ENCODE measurements at places on chromosomes 13 and 19.

- DNase-seq = peak; percentile 63
These were observed 270.6 kb downstream of the SLITRK6 start for GRCh38 chr13:85528491-85529217.

GRCh38 chr13:98869408-98870090 lies 108.3 kb downstream of the DOCK9 start:
- no peak for DNase-seq

DNA sequence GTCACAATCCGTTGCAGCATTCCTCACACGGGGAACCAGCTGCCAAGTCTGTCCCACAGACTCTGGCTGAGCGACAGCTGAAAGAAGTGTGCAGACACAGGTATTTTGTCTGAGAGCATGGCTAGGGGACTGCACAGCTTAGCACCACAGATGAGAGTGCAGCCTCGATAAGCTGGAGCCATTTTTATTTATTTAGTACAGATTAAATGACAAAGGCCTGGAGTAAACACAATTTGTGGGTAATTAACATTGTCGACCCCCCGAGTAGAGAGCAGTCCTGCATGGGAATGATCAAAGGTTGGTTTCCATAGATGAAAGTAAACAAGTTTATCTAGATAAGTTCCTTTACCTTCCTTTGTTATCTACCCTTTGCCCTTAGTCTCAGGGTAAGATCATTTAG lies 836.2 kb downstream of the DACH1 start:
- DNase-seq = no peak

- DNase-seq = no peak
These were observed 37.3 kb upstream of the FNDC3A start for GRCh38 chr13:48938308-48938943.

DNA sequence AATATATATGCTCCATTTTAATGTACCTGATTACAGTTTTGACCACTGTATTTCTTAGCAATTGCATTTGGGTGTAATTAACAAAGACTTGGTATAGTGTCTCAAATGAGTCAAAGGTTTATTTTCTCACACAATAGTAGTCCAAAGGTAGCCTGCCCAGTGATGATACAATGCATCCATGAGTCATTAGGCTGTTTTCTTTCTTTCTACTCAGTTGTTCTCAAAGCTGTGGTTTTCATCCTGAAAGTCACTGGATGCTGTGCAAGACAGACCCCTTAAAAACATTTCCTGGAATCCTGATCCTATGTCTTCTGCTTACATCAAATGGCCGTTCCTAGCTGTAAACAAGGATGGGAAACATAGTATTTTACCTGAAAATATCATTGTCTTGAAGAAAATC lies 651.2 kb upstream of the MIR17HG start:
- no peak for DNase-seq

DNA sequence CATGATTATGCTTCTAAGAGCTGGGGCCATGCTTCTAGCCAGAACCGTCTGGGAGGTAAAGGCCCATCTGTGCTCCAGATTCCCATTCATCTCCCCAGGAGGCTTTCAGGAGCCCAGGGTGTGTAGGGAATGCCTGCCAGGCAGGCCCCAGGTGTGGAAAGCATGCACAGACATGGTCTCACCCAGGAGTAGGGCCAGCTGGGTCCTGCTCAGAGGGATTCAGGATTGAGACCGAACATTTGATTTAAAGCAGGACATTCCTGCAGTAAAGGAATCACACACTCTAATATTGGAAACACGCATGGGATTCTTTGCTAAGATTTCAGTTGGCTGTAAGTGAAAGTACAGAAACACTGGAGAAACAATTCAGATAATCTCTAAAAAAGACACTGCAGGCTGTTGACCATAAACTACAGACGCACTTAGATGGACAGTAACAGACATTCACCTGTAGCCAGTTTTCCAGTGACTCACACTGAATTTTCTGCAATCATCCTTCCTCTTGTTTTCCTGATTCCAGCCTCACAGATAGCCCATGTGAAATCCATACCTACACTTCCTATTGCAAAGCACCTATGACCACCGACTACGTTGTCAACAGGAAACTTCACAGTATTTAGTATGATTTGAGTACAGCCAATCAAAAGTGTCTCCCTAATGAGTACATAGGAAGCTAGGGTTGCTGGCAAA lies 257.8 kb downstream of the TBC1D4 start:
- peak; percentile 60 for DNase-seq

GRCh38 chr19:56145698-56146097 lies 4.6 kb downstream of the ZNF444 start:
- no peak for DNase-seq

DNA sequence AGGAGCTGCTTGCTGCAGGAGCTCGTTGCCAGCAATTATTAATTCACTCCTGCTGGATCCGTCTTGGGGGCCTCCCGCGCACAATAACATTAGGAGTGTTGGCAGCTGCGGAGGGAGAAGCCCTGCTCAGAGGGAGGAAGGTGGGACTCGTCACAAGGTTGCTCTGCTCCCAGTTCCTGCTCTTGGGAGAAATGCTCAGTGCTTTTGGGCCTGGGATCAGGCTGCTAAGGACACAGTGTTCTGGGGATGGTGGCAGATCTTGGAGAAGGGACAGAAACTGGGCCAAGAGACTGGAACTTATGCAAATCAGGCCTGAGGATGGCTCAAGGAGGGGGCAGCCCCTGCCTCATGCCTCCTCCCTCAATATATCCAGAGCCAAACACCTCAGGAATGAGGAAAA lies 78.9 kb upstream of the OLFM4 start:
- no peak for DNase-seq

DNA sequence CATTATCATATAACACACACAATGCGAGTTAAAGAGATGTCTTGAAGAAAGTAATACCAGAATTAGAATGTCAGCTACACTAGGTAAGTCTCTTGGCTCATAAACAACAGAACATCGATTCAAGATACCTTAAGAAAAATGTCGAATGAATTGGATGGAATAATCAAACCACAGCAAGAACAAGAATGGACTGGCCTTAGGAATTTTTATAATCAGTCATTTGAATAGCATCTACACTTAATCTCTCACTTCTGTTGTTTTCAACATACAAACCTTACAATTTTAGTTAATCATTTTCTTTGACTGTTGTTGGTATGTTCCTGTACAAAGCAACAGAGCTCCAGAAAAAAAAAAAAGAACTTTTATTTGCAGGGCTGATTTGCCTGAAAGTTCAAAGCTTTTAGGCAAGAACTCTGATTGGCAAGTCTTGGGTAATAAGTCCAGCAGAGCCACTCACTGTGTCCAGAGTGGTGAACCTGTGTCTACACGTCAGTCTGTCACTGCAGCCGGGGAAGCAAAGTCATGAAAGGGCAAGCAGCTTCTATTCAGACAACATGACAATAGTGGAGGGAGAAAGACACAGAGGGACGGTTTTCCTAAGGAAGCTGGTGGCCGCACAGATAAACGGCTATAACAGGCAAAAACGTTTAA lies 1026.1 kb upstream of the MIR17HG start:
- no peak for DNase-seq

DNA sequence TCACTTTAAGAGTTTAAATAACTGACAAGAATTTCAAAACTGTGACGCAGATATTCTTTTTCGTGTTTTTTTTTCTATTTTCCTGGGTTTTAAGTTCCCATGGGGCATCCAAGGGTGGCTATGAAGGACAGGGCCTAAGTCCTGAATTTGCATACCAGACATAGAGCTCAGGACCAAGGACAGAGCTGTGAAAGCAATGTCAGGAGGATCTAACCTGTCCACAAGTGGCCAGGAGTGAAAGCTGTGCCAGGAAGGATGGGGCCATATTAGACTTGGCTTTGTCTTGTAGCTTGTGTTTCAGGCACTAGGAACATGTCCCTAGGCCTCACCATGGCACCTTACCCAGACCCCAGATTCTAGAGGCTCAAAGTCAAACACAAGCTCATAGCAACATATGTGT lies 289.4 kb upstream of the MIR17HG start:
- DNase-seq = no peak

DNA sequence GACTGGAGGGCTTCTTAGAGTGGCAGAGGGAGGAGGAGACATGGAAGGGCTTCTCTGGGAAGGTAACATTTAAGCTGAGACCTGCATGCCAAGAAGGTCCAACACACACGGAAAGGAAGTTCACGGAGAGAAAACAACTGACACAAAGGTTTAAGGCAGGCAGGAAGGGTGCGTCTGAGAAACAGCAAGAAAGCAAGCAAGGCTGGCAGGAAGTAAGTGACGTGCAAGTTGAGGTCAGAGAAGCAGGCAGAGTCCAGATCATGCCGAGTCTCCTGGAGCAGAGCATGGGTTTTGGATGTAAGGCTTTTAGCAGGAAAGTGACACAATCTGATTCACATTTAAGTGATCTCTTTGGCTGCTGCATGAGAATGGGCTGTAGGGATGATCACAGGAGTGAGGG lies 60.5 kb downstream of the ATP7B start:
- DNase-seq = no peak

DNA sequence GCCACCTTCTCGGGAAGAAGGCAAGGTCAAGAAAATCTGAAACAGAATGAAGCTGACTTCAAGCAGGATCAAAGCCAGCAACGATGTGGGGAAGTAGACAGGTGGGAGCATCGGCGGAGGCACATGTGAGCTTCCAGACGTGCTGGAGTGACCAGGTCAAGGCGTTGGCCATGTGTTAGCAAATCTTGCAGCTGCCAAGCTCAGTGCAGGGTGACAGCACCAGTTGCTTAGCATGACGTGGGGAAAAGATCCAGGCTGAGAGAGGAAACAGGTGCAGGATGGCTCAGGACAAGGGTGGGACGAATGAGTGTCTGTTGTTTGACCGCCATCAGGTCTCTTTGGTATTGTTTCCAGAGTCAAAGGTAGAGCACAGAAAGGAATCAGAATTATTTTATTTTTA lies 92.3 kb downstream of the TNFSF13B start:
- no peak for DNase-seq

GRCh38 chr19:10876459-10877240 lies 5.3 kb downstream of the CARM1 start:
- no peak for DNase-seq

- no peak for DNase-seq
These were observed 7.3 kb upstream of the HOMER3 start for GRCh38 chr19:18948075-18948975.

DNA sequence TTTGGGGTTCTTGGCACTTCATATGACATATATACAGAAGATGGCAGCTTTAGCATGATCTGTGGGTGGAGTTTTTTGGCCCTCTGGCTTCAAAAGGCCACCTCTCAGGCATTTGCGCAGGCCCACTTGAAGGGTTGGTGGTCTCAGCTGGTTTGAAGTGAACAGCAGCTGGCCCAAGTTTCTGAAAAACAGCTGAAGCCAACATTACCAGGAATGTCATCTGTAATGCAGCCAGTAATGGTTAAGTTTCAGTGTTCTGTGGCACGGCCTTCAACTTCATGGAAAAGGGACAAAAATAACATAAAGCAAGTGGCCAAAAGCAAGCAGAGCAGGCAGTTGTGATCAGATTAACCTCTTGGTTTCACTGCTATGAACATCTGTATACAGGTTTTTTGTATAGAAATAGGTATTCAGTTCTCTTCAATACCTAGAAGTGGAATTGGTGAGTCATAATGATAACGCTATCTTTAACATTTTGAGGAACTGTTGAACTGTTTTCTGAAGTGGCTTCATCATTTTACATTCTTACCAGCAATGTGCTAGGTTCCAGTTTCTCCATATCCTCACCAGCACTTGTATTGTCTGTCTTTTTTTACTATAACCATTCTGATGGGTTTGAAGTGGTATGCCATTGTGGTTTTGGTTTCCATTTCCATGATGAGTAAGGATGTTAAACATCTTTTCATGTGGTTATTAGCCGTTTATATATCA lies 245.4 kb downstream of the SHISA2 start:
- no peak for DNase-seq

Data from fibroblast of skin of left quadriceps (primary cell).